ENCODE measurements at places on chromosomes 3 and 15. TPM values are rescaled to one million over a fixed set of nuclear protein-coding genes. Genes with fewer than 3 reads are reported as not detected.

- no peak overlapping the region for H3K27ac ChIP-seq
- no peaks in the 10 kb centered on the region for H3K36me3 ChIP-seq
- H3K4me1 ChIP-seq: peaks cover 18% of the 10 kb centered on the region
- H3K27me3 ChIP-seq: no peaks in the 10 kb centered on the region
Observed at GRCh38 chr15:70068783-70069565, 28.7 kb downstream of the TLE3 start.

DNA sequence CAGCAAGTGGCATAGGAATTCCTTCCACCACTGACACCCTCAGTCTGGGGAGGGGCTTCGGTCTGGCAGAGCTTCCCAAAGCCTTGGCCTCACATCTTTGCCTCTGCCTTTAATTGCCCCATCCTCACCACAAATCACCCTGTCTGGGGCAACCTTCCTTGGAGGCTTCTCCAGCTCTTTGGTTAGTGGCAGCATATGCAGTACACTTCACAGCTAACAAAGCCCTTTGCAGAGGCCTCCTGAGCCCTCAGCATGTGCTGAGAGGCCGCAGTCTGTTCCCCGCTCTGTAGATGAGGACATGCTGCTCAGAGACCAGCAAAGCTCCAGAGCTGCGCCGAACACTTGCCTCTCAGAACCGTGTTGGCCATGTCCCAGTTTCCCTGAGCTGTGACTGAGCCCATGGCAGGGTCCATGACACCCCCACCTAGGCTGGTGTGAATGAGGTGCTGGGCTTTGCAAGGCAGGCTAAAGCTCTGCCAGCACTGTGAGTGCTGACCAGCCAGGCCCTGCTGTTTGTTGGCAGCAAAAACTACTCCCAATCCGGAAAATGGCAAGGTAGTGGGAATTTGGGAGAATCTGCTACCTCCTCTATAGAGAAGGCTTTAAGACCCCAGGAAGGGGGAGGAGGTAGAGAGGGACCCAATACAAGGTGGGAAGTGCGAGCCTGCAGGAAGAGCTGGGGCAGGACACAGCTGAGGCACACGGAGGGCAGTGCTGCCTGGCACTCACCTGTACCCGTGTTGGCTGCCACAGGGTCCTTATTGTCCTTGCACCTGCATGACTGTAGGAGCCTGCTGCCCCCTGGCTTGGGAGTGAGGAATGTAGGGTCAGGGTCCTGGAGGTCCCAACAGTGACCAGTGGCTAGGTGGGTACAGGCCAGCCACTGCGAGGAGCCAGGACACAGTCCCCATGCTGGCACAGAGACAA lies 8.4 kb upstream of the KLF15 start:
- H3K27me3 ChIP-seq: no peaks in the 10 kb centered on the region
- no peaks in the 10 kb centered on the region for H3K4me1 ChIP-seq

- no peak overlapping the region for H3K27ac ChIP-seq
- no peaks in the 10 kb centered on the region for H3K36me3 ChIP-seq
- H3K4me3 ChIP-seq: no peak overlapping the region
Observed at GRCh38 chr3:12179441-12179840, 20.7 kb upstream of the TIMP4 start.

DNA sequence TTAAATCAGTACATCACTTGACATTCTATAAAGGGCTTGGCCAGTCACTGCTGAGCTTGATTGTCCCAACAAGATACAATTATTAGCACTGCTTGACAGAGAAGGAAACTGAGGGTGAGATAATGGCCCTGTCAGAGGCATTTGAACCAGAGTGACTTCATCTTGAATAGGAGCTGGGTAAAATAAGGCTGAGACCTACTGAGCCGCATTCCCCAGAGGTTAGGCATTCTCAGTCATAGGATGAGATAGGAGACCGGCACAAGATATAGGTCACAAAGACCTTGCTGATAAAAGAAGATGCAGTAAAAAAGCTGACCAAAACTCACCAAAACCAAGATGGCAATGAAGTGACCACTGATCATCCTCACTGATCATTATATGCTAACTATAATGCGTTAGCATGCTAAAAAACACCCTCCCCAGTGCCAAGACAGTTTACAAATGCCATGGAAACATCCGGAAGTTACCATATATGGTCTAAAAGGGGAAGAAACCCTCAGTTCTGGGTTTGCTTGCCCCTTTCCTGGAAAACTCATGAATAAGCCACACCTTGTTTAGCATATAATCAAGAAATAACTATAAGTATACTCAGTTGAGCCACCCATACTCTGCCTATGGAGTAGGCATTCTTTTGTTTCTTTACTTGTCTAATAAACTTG lies 239.1 kb upstream of the SETMAR start:
- DNase-seq: no peak
- H3K27ac ChIP-seq: no peak overlapping the region
- peaks cover 13% of the 10 kb centered on the region for H3K4me1 ChIP-seq
- H3K27me3 ChIP-seq: no peaks in the 10 kb centered on the region

Gene DNAJC13
- total RNA-seq: 35.7 TPM

Gene SRGAP3
- total RNA-seq: 35.7 TPM

Gene SETMAR
- total RNA-seq: 25.1 TPM

DNA sequence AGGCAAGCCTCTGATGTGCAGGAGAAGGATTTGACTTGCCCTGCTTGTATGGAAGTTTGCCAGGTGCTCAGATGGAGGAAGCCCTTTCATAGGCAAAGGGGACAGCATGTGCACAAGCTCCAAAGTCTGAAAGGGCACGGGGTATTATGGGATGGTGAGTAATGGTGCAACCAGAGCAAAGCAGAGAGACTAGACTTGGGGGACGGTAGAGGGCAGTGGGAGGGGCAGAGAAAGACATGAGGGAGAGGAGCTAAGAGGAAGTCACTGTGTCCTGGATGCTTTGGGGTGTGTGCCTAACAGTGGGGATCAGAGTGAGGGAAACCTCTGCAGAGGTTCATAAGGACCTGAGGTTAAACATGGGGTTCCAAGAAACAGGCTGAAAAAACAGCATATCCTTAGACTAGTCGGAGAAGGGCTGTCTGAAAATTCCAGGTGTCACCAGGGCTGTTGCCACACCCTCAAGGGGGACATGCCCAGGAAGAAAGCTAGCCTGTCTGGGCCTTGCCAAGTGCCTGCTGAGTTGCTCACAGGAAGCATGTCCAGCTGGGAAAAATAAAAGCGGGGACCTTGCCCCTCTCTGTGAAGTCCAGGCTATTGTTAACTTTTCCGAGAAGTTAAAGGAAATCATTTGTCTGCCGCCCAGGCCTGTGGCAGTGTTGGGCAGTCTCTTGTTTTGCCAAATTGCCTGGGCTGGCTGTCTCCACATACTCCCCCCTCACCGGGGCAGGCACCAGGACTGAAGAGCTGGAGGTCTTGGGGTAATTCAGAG lies 47.1 kb downstream of the HRH1 start:
- DNase-seq: no peak
- H3K4me3 ChIP-seq: no peak overlapping the region
- H3K27me3 ChIP-seq: no peaks in the 10 kb centered on the region
- H3K27ac ChIP-seq: no peak overlapping the region
- peaks cover 6% of the 10 kb centered on the region for H3K4me1 ChIP-seq

GRCh38 chr3:18355832-18356231 lies 69.3 kb downstream of the SATB1 start:
- H3K27me3 ChIP-seq: no peaks in the 10 kb centered on the region
- H3K4me3 ChIP-seq: no peak overlapping the region
- H3K27ac ChIP-seq: no peak overlapping the region
- peaks cover 13% of the 10 kb centered on the region for H3K4me1 ChIP-seq
- no peak for DNase-seq

- DNase-seq: no peak
- H3K27ac ChIP-seq: no peak overlapping the region
- H3K36me3 ChIP-seq: no peaks in the 10 kb centered on the region
- H3K4me3 ChIP-seq: no peak overlapping the region
- no peaks in the 10 kb centered on the region for H3K4me1 ChIP-seq
Observed at GRCh38 chr3:55873523-55874254, 386.6 kb upstream of the WNT5A start.

GRCh38 chr3:77931255-77932009 lies 891.5 kb downstream of the ROBO2 start:
- no peaks in the 10 kb centered on the region for H3K27me3 ChIP-seq
- no peak overlapping the region for H3K4me3 ChIP-seq
- no peak for DNase-seq

DNA sequence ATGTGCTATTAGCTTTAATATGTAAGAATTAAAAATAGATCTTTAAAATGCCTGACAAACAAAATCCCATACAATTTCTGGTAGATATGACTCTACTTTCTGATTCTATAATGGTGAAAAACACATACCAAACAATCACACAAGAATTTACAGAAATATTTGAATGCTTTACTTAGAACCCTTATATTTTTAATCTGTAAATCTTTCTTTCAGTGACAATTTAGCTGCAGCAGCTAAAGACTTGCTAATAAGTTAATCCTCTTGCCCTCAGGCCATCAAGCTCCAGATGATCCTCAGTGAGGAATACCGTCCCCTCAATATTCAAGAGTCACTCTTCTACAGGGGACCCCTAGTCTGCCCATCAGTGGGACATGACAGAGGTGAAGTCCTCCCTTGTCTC lies 55.6 kb downstream of the C3orf80 start:
- H3K27ac ChIP-seq: no peak overlapping the region
- H3K36me3 ChIP-seq: no peaks in the 10 kb centered on the region
- no peaks in the 10 kb centered on the region for H3K4me1 ChIP-seq
- no peak for DNase-seq
- no peaks in the 10 kb centered on the region for H3K27me3 ChIP-seq

DNA sequence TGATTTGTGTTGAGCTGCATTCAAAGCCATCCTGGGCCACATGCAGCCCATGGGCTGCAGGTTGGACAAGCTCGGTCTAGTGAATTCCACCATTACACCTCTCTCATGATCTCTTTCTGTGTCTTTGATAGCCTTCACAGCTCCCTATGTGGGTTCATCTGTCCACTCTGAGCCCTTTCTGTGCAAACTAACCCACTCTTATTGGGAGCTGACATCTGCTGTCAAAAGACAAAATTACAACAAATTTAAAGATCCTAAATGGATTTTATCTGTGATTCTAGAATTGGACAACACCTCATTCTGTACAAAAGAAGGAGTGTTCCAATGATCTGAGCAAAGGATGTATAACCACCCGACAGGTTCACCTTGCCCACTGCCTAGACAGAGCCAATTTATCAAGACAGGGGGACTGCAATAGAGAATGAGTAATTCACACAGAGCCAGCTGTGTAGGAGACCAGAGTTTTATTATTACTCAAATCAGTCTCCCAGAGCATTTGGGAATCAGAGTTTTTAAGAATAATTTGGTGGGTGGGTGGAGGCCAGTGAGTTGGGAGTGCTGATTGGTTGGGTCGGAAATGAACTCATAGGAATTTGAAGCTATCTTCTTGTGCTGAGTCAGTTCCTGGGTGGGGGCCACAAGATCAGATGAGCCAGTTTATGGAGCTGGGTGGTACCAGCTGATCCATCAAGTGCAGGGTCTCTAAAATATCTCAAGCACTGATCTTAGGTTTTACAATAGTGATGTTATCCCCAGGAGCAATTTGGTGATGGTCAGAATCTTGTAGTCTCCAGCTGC lies 2.6 kb upstream of the XYLB start:
- H3K27me3 ChIP-seq: peaks cover 18% of the 10 kb centered on the region
- DNase-seq: no peak
- H3K36me3 ChIP-seq: no peaks in the 10 kb centered on the region
- no peaks in the 10 kb centered on the region for H3K4me1 ChIP-seq

DNA sequence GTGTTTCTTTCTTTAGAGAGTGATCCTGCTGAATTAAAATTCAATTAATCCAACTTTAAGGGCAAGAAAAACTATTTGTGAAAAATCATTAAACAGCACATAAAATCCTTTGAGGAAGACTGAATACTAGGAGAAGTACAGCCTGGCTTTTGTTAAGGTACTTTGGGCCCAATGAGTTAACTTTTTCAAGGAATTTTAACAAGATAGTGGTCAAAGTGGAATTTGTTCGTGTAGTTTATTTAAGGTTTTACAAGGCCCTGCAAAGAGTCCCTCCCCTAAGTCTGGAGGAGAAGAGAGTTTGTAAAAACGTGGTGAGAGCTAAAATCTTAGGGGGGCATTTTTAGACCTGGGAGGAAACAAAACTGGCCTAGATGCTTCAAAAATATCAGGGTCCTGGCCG lies 26.0 kb upstream of the TRIM71 start:
- H3K36me3 ChIP-seq: no peaks in the 10 kb centered on the region
- H3K27ac ChIP-seq: peak overlapping the region; percentile 27
- H3K27me3 ChIP-seq: no peaks in the 10 kb centered on the region
- H3K4me3 ChIP-seq: no peak overlapping the region
- peaks cover 5% of the 10 kb centered on the region for H3K4me1 ChIP-seq
- DNase-seq: no peak

DNA sequence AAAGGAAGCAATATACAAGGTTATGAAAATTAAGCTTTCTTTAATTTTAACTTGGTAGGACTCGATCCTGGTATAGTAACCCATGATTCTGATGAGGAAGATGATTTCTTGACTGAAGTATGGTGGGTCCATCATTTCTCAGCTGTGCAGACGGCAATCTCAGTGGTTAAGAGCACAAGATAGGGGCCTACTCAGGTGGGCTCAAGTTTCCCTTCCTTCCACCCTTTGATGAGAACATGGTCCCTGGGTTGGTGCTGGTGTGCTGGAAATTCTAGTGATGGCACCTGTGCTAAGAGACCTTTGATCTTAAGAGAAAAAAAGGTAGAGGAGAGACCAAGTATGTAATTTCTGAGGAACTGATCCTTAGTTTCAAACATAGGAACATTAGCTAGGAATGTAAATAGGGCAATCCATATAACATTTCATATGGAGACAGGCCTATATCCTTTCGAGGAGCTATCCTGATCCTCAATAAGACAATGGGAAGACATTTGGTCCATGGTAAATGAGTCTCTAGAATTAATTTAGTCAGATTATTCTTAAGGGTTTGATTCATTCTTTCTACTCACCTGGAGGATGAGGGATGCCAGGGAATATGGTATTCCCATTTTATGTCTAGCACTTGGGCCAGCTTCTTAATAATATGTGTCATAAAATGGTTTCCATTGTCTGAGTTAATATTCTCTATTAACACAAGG lies 104.5 kb upstream of the NECTIN3 start:
- peak overlapping the region; percentile 47 for H3K4me3 ChIP-seq
- DNase-seq: no peak
- no peak overlapping the region for H3K27ac ChIP-seq
- H3K36me3 ChIP-seq: no peaks in the 10 kb centered on the region
- no peaks in the 10 kb centered on the region for H3K4me1 ChIP-seq

DNA sequence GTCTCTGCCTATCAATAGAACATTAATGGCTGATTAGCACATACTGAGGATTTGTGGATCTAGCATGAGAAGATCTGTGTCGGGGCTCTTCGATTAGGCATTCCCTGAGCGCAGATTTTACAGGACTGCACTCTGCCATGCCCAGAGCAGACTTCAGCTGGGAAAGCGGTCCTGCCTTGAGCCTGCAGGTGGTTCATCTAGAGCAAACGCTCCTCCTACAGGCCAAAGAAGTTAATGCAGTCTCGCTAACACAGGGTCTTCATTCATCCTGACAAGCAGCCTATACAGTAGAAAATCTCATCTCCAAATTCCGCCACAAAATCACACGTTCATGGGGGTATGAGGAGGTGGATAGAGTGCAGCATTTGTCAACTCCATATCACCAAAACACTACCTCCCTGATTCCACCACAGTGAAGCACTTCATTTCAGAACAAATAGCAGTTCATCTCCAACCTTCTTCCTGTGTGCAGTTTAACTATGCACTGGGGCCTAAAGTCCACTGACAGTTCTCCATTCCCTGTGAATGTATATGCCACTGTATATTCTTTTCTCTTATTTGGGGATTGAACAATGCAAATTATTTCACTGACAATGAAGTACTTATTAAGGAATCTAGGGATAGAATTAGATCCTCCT lies 405.8 kb downstream of the IGSF11 start:
- DNase-seq: peak; percentile 88
- H3K27me3 ChIP-seq: no peaks in the 10 kb centered on the region
- H3K4me3 ChIP-seq: no peak overlapping the region
- no peak overlapping the region for H3K27ac ChIP-seq
- no peaks in the 10 kb centered on the region for H3K4me1 ChIP-seq
- no peaks in the 10 kb centered on the region for H3K36me3 ChIP-seq

All from neural progenitor cell (in vitro differentiated cells).